ENCODE measurements at places on chromosomes 11 and 22.

GRCh38 chr11:95922536-95923438 lies 1.1 kb downstream of the MTMR2 start:
- DNase-seq: no peak

DNA sequence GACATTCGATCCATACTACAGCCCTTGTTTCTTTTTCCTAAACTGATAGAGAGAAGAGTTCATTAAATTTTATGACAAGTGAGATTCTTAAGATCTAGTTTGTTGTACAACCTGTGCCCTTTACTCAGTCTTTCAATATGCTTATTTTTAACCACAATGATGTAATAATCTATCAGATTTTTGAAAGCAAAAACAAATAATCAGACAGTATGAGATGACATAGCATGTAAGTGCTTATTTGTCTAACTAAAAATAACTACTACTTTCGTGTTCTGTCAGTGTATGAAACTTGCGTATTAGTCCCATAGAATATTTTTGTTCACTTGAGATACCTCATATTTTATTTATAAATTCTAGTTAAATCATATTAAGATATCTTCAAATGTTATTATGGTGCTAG lies 33.2 kb downstream of the RAB39A start:
- no peak for DNase-seq

- no peak for DNase-seq
Observed at GRCh38 chr11:93908689-93909088, 58.3 kb upstream of the VSTM5 start.

GRCh38 chr11:105612771-105613170 lies 2.9 kb downstream of the GRIA4 start:
- no peak for DNase-seq

DNA sequence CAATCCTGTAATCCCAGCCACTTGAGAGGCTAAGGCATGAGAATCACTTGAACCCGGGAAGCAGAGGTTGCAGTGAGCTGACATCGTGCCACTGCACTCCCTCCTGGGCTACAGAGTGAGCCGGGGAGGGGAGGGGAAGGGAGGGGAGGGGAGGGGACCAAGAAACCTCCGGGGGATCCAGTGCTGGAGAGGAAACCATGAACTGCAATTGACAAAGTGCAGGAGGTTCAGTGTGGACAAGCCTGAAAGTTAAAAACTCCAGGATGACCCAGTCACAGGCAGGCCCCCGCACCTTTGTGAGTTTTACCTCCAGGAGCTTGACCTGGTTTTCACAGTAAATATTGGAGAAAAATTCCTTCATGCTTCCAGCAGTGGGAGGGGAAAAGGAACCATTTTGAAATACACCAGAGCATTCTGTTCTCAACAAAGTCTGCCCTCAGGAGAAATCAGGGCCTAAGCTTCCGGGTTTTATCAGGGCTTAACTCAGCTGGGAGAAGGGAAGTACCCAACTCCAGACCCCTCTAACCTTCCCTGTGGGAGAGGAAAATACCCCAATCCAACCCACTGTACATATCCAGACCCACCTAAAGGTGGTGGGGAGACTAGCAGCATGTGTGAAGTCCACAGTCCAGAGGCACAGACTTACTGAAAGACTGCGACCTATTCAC lies 15.5 kb upstream of the ZFTA start:
- no peak for DNase-seq

GRCh38 chr11:69447786-69448185 lies 33.7 kb upstream of the LINC01488 start:
- DNase-seq: no peak

- no peak for DNase-seq
Observed at GRCh38 chr22:37431366-37431765, 4.1 kb upstream of the ELFN2 start.

- DNase-seq: no peak
Observed at GRCh38 chr11:89498845-89499448, 7.8 kb upstream of the NOX4 start.

GRCh38 chr11:76610871-76611475 lies 59.6 kb downstream of the LRRC32 start:
- DNase-seq: no peak

- DNase-seq: no peak
Observed at GRCh38 chr11:13040969-13041561, 31.9 kb downstream of the RASSF10 start.

GRCh38 chr22:24066260-24066659 lies 55.2 kb downstream of the CABIN1 start:
- no peak for DNase-seq

- no peak for DNase-seq
Observed at GRCh38 chr22:44493206-44493605, 4.8 kb downstream of the RTL6 start.

DNA sequence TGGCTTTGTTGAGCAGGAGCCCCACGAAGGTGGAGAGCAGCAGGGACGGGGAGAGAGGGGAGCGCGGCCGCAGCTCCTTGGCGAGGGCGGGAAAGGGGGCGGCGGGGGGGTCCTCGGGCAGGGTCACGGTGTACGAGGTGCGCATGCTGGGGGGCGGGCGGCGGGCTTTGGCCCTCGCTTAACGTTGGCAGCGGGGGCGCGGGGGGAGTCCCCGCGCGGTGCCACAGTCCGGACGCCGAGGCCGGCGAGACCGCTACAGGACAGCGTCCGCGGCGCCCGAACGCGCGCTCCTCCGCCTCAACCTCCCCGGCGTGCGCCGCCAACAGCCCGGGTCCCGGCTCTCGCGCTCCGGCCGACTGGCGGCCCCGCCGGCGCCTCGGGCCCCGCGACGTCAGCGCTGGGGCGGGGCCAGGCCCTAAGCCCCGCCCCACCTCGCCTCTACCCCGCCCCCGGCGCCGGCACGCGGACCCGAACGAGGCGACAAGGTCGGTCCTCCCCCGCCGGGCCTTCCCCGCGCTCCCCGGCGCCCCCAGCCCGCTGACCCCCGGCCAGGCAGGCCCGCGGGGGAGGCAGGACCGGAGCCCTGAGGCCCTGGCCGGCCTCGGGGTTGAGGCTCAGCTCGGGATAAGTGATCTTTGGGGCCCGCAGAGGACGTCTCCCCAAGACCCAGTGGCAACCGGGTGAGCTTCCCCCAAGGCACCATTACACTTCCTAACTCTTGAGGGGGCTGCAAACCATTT lies 17.5 kb downstream of the USP2 start:
- no peak for DNase-seq

- DNase-seq: no peak
Observed at GRCh38 chr11:83364500-83365045, 78.4 kb upstream of the CCDC90B start.

DNA sequence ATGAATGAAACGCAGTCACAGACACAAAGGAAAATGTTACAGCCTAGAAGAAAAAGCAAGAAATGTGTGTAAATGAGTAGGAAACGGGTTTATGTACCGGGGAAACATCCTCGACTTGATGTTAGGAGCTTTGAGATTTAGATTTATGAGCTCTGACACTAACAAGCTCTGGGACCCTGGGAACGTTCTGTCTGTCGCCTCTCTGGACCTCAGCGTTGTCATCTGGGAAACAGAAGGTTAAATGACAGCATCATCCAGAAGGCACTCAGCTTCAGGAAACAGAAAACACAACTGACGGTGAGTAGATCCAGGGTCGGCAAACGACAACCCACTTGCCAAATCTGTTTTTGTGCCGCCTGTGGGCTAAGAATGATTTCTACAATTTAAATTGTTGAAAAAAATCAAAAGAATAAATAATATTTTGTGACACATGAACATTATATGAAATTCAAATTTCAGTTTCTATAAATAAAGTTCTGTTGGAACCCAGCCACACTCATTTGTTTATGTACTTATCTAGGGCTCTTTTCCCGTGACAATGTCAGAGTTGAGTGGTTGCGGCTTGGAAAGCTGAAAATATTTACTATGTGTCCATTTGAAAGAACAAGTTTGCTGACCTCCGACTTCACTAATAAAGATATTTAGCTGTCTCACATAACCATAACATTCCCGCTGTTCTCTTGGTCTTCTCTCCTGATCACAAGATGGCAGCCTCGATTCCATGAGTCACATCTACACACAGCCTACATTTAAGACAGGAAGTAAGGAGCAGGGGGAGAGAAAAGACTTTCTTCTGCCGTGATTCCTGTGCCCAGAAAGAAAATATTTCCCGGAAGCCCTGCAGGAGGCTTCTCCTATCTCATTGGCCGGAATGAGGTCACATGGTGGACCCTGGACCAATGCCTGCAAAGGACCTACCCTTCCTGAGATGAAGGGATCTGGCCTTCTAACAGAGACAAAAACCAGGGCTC lies 47.1 kb upstream of the SYT13 start:
- no peak for DNase-seq

- DNase-seq: no peak
Observed at GRCh38 chr11:75873417-75874221, 58.6 kb downstream of the UVRAG start.

GRCh38 chr11:87957961-87958360 lies 217.3 kb downstream of the RAB38 start:
- DNase-seq: no peak

DNA sequence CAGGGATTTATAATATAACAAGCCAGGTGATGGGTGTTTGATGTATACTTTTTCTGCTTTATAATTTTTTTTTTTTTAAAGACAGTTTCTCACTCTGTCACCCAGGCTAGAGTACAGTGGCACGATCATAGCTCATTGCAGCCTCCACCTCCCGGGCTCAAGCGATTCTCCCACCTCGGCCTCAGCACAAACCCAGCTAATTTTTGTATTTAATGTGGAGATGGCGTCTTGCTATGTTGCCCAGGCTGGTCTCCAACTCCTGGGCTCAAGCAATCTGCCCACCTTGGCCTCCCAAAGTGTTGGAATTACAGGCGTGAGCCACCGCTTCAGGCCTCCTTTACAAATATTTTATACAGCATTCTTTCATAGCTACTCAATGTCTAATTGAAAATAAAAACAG lies 48.6 kb downstream of the MORC2 start:
- no peak for DNase-seq

DNA sequence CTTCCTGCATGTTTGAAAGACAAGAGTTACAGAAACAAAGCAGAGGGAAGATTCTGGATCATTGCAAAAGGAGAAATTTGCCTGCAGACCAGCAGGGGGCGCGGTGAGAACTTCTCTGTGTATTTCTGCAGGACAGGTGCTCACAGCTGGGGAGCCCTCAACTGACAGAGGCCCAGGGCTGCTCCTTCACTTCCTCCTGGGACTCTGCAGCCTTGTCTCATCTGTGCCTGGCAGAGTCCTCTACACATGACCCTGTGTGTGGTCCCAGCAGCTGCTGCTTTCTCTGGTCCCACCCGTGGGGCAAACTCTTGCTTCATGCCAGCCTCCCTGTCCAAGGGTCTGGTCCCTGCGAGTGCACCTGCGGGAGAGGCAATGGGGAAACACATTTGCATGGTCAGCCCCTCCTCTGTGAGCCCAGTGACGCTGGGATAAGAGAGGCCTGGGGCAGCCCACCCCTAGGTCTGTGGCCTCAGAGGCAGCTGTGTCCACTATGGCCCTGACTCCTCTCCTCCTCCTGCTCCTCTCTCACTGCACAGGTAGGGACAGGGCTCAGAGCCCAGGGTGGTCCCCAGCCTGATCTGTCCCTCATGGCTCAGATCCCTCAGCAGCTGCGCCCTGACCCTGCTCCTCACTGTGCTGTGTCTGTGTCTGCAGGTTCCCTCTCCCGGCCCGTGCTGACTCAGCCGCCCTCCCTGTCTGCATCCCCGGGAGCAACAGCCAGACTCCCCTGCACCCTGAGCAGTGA lies 43.2 kb upstream of the VPREB1 start:
- DNase-seq: no peak

DNA sequence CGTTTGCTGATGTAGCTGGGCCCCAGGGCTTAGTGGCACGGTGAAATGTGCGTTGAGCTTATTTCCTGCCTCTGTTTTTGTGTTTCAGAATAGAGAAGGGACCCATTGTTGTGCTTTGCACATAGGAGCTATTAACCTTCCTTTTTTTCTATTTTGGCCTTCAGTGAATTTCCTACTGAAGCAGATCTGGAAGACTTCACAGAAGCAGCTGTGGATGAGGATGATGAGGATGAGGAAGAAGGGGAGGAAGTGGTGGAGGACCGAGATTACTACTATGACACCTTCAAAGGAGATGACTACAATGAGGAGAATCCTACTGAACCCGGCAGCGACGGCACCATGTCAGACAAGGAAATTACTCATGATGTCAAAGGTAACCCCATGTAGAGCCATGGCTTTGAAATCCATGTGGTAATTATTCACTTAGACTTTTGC lies 37.4 kb upstream of the ST14 start:
- DNase-seq: no peak

DNA sequence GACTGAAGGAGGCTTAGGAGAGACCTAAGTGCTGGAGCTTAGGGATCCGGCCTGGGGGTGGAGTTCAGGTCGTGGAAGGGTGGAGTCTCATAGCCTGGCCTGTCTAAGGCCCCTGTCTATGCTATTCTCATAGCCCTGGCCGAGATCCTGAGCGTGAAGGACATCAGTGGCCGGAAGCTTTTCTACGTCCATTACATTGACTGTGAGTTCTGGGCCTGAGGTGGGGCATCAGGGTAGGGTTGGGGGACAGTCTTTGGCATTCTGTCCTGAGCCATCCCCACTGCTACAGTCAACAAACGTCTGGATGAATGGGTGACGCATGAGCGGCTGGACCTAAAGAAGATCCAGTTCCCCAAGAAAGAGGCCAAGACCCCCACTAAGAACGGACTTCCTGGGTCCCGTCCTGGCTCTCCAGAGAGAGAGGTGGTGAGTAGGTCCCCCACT lies 603 bp downstream of the KAT5 start:
- no peak for DNase-seq

GRCh38 chr22:43796567-43796966 lies 15.5 kb downstream of the EFCAB6 start:
- DNase-seq: no peak

GRCh38 chr11:47373876-47374719 lies 4.2 kb downstream of the SPI1 start:
- DNase-seq: peak; percentile 72

- DNase-seq: no peak
Observed at GRCh38 chr11:57196596-57196995, 14.8 kb downstream of the LRRC55 start.

- DNase-seq: no peak
Observed at GRCh38 chr11:117752721-117753237, 44.2 kb downstream of the DSCAML1 start.

DNA sequence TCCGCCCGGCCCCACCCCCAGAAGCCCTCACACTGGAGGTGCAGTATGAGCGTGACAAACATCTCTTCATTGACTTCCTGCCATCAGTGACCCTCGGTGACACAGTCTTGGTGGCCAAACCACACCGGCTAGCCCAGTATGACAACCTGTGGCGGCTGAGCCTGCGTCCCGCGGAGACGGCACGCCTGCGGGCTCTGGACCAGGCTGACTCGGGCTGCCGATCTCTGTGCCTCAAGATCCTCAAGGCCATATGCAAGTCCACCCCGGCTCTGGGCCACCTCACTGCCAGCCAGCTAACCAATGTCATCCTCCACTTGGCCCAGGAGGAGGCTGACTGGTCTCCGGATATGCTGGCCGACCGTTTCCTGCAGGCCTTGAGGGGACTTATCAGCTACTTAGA lies 6.6 kb upstream of the ATF4 start:
- DNase-seq: no peak

GRCh38 chr11:66856496-66857233 lies at the start of gene LRFN4:
LRFN4 (plus strand) TSS chr11:66857064; CDS start chr11:66857745, 681 bp downstream.
- no peak for DNase-seq

- no peak for DNase-seq
Observed at GRCh38 chr22:26835023-26835422, 177.6 kb downstream of the MIAT start.

GRCh38 chr11:16788141-16789062 lies 50.0 kb downstream of the C11orf58 start:
- no peak for DNase-seq

GRCh38 chr11:44681698-44682097 lies 45.1 kb upstream of the TSPAN18 start:
- peak; percentile 51 for DNase-seq
